Kidney (tissue), 22 donors: ENCODE measurements at places on chromosomes 3 and 15. TPM values are rescaled to one million over a fixed set of nuclear protein-coding genes. Genes with fewer than 3 reads are reported as not detected.

DNA sequence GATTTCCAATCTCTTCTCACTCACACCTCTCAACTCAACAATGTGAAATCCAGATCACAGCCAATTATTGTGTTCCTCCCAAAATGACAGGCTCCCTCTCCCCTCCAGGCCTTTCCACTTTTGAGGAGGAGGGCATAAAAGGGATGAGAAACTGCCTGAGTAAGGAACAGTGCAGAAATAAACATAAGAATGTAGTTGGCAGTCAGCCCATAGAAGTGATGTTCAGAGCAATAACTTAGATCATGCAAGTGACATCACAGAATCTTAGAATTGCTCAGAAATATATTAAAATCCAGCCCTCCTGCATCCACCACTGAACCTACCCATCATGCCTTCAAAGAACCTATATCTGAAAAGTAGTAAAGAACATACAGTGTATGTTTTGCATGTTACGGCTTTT, 299.4 kb upstream of the GADL1 start:
- no peak overlapping the region for H3K4me3 ChIP-seq
- H3K36me3 ChIP-seq, result no peaks in the 10 kb centered on the region
- DNase-seq, result no peak
- H3K27me3 ChIP-seq, result no peaks in the 10 kb centered on the region

- H3K4me1 ChIP-seq, result peaks cover 16% of the 10 kb centered on the region
- H3K27ac ChIP-seq, result peak overlapping the region; percentile 42
- no peak overlapping the region for H3K4me3 ChIP-seq
- no peaks in the 10 kb centered on the region for H3K27me3 ChIP-seq
- DNase-seq, result no peak
Observed at GRCh38 chr15:101206176-101206591, 45.7 kb downstream of the CHSY1 start.

AADACL2 gene
- total RNA-seq, result not detected

GRCh38 chr15:48059791-48060190, 61.0 kb upstream of the SLC24A5 start:
- H3K36me3 ChIP-seq, result no peaks in the 10 kb centered on the region
- DNase-seq, result peak; percentile 25
- H3K4me1 ChIP-seq, result no peaks in the 10 kb centered on the region
- peak overlapping the region; percentile 24 for H3K27ac ChIP-seq
- no peaks in the 10 kb centered on the region for H3K27me3 ChIP-seq

DNA sequence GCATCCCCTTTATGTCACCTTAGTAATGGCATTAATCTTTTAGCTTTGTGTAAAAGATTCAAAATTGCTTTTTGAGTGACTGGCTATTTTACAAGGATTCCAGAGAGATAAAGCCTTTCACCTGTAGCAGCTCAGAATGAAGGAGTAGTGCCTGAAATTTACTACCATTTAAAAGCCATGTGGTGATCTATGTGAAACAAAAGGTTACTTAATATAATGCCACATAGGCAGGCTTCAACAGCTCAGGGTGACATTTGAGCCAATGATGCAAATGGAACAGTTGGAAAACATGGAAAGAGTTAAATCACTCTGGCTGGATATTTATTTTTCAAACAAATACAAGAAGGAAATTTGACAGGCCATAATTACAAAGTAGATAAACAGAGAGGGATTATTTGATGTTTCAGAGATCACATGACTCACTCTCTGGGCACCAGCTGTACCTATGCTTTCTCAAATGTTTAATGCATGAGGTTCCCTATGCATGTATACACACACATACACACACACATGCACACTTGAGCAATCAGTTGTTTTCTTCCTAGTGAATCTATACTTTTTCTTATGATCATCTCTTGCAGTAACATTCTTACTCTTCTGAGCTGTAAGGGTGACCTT, 171.5 kb downstream of the ZMAT3 start:
- no peaks in the 10 kb centered on the region for H3K27me3 ChIP-seq
- H3K4me1 ChIP-seq, result no peaks in the 10 kb centered on the region
- no peak for DNase-seq

DNA sequence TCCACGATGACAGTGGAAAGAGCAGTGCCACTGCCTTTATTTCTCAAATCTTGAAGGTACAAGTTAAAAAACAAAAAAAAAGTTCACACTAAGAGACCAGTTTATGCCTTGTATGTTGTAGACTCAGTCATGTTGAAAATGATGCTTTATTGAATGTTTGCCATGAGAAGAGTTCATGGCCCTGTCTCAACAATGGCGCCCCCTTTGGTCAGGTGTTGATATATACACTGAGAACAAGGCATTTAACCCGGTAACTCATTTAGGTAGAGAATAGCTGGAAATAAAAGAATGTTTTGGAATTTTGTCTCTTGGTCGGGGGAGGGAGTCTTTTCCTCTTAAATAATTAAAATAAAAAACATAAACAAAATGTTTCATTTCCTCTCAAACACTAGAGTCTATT, 145.6 kb upstream of the SLC2A2 start:
- no peak overlapping the region for H3K27ac ChIP-seq
- H3K27me3 ChIP-seq, result no peaks in the 10 kb centered on the region
- no peak for DNase-seq
- H3K4me3 ChIP-seq, result no peak overlapping the region
- no peaks in the 10 kb centered on the region for H3K4me1 ChIP-seq

GRCh38 chr15:41622901-41623300, 37.3 kb upstream of the MGA start:
- DNase-seq, result no peak
- no peak overlapping the region for H3K4me3 ChIP-seq
- H3K27me3 ChIP-seq, result no peaks in the 10 kb centered on the region
- H3K27ac ChIP-seq, result no peak overlapping the region
- no peaks in the 10 kb centered on the region for H3K36me3 ChIP-seq

GRCh38 chr15:100897221-100898151, 17.9 kb downstream of the ALDH1A3 start:
- H3K4me1 ChIP-seq, result no peaks in the 10 kb centered on the region
- H3K27me3 ChIP-seq, result no peaks in the 10 kb centered on the region
- peak; percentile 24 for DNase-seq
- no peaks in the 10 kb centered on the region for H3K36me3 ChIP-seq
- H3K4me3 ChIP-seq, result no peak overlapping the region

LRRC49 gene
- total RNA-seq, result 14.2 TPM

CNBP gene
- total RNA-seq, result 309 TPM

GRCh38 chr3:171874879-171875278, 31.7 kb downstream of the TMEM212 start:
- no peaks in the 10 kb centered on the region for H3K4me1 ChIP-seq
- peak overlapping the region; percentile 59 for H3K27ac ChIP-seq

ECE2 gene
- not detected for total RNA-seq

DNA sequence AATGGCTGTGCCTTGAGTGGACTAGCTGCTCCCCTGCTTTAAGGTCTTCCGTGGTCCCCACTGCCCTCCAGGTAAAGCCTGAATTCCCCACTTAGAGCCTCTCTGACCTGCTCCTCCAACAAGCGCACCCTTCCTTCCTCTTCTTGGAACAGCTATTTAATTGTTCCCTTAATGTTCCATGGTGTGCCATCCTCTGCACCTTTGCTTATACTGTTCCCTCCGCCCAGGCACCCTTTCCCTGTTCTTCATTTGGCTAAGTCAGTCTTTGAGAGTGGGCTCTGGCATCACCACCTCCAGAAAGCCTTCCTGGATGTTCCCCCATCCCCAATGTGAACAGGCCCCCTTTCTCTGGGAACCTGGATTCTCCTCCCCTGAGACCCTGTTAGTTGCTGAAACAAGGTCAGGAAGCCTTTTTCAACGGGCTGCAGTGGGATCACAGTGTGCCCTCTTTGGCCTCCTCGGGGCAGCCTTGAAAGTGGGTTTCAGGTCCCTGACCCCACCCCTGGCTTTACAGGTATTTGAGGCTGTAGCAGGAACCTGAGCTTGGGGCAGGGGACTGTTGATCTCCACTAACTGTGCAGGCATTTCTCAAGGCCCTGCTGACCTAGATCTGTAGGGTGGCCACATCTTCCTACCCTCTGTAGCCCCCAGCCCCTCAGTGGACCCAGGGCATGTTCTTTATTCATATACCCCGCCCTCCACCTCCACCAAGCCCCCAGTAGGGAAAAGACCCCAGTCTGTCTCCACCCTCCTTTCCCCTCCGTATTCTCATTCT, 5.0 kb downstream of the ISLR start:
- H3K27me3 ChIP-seq, result no peaks in the 10 kb centered on the region
- no peak overlapping the region for H3K4me3 ChIP-seq
- H3K36me3 ChIP-seq, result no peaks in the 10 kb centered on the region
- DNase-seq, result peak; percentile 49
- H3K27ac ChIP-seq, result peak overlapping the region; percentile 60
- peaks cover 35% of the 10 kb centered on the region for H3K4me1 ChIP-seq

SLC28A2 gene
- total RNA-seq, result not detected

DNA sequence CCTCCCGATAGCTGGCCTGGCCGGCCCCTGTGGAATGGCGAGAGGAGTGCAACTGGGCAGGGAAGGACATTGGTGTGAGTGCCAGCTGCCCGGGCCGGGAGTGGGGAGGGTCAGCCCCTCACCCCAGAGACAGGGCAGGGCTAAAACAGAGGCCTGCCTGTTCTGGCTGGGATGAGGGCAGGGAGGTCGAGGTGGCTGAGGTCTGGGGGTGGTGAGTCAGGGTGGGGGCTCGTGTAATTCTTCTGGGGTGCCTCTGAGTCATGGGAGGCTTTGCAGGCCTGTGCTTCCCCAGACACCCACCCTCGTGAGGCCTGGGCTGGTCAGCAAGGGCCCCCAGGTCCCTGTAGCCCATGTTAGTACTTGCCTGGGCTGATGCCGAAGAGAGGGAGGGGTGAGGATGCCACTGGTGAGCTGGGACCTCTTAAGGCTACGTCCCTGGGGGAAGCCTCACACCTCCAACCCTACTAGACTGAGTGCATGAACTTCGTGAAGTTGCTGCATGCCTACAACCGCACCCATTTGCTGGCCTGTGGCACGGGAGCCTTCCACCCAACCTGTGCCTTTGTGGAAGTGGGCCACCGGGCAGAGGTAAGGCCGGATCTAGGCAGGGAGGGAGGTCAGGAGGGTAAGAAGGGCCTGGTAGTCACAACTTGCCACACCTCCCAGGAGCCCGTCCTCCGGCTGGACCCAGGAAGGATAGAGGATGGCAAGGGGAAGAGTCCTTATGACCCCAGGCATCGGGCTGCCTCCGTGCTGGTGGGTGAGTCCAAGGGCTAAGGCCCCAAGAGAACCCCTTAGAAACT, 1.7 kb downstream of the SEMA3B start:
- DNase-seq, result no peak
- H3K4me1 ChIP-seq, result peaks cover 36% of the 10 kb centered on the region
- no peaks in the 10 kb centered on the region for H3K36me3 ChIP-seq
- H3K4me3 ChIP-seq, result no peak overlapping the region
- H3K27ac ChIP-seq, result peak overlapping the region; percentile 91
- H3K27me3 ChIP-seq, result peaks cover 8% of the 10 kb centered on the region

DNA sequence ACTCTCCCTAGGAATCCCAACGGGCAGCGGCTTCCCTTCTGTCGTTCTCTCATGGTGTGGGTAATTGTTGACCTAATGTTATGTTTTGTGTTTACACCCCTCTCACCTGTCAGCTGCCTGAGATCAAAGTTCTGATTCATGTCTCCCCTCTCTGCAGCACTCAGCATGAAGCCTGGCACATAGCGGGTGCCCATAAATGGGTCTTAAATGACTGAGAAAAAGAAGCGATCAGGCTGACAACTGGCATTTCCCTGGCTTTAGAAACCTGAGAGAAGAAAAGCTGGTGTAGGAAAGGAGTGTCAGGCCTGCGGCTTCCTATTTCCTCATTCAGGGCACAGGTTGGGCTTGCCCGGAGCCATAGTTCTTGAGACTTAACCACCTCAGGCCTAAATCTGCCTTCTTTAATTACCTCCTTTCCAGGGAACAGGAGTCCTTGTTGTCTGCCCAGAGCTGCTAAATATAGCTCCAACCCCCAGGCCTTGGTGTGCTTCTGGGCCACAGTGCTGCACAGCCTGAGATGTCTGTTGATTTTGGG, 31.8 kb downstream of the LPP start:
- no peaks in the 10 kb centered on the region for H3K36me3 ChIP-seq
- peaks cover 2% of the 10 kb centered on the region for H3K4me1 ChIP-seq
- H3K27ac ChIP-seq, result peak overlapping the region; percentile 56
- H3K4me3 ChIP-seq, result no peak overlapping the region
- H3K27me3 ChIP-seq, result no peaks in the 10 kb centered on the region

ACAN gene
- 10.3 TPM for total RNA-seq

DNA sequence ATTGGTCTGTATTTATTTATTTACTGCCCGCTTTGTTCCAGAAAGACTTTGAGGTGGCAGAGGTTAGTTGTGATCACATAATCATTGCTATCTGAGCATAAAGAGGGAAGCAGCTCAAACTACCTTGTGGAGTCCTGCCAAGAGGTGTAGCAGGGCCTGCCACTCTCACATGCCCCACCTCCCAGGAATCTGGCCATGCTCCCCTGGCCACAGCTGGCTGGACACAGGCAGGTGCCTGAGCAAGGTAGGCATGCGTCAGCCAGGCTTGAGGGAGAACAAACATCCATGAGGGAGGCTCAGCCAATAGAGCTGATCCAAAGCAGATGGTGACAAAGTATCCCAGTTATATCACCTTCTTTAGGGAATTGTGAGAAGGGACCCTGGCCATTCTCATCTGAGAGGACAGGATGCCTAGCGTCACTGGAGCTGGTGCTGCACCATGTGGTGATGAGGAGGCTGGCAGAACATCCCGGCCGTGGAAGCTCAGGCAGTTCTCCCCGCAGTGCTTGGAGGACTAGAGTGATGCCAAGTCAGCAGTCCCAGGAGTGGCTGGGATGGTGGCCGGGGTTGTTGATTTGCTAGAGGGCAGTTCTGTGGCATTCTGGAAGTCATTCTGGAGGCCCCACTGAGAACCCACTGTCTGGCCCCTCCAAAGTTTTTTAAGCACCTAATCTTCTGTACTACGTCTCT, 6.8 kb upstream of the POLG start:
- H3K36me3 ChIP-seq, result no peaks in the 10 kb centered on the region
- no peak overlapping the region for H3K27ac ChIP-seq
- no peak overlapping the region for H3K4me3 ChIP-seq
- no peak for DNase-seq
